ENCODE measurements at places on chromosomes 3 and 15.
A peak's percentile ranks its signal among the peaks of the same experiment; 100 is the strongest.

DNA sequence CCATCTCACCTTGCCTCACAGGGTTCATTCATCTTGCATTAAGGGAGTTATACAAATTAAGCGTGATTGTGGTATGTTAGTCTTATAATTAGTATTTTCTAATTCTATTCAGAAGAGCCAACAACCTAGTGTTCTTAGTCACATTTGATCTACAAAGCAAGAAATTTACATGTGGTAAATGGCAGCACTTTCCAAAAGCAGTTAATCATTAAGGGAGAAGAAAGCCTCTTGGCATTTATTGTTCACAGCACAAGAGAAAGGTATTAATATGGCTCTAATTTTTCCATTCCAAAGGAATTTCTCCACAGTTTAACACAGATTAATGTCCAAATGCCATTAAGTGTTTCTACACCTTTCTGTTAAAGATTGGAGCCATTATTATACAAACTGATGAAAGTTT, 1077.1 kb downstream of the ZPLD1 start:
- no peak for DNase-seq

GRCh38 chr3:194287374-194287773, 63.8 kb downstream of the CPN2 start:
- DNase-seq, result no peak

DNA sequence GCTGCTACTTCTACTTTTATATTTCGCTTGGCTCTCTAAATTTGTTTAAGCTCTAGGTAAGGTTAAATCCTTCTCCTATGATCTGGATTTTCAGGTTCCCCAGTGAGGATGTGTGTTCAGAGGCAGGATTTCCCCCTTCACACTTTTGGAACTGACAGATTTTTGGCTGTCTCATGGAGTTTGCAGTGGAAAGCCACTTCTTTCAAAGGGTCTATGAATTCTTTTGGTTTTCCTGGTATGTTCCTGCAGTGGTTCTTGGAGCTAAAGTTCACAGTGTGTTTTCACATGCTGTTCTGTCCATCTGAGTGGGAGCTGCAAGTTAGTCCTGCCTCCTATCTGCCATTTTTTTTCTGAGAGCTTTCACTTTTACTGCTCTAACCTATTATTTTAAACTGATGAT, 21.6 kb upstream of the TIGIT start:
- no peak for DNase-seq

- peak; percentile 97 for DNase-seq
Measured at GRCh38 chr15:80455668-80456442, 51.7 kb downstream of the ARNT2 start.

DNA sequence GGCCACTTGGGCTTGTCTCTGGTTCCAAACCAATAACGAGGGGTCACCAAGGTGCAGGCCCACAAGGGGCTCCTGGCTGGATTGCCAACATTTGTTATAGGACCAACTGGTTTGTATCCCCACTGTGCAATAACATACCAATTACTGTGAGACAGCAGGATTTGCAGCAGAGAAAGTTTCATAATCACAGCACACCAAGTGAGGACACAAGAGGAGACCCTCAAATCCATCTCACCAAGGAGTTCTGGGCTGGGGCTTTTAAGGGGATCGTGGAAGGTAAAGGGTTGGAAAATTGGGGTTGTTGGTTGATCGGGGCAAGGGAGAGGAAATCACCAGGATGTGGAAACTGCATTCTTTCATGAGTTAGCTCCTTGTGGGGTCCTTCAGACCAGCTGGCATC, 29.7 kb upstream of the LHFPL4 start:
- no peak for DNase-seq

- DNase-seq, result no peak
Measured at GRCh38 chr3:143151004-143151731, 31.6 kb downstream of the CHST2 start.

GRCh38 chr15:90519688-90520087, 10.0 kb upstream of the CRTC3 start:
- no peak for DNase-seq

Data from trophoblast cell (in vitro differentiated cells and primary cell).